PC-9 (cell line): ENCODE measurements at places on chromosomes 6 and 20. TPM values are rescaled to one million over a fixed set of nuclear protein-coding genes. Genes with fewer than 3 reads are reported as not detected.

DNA sequence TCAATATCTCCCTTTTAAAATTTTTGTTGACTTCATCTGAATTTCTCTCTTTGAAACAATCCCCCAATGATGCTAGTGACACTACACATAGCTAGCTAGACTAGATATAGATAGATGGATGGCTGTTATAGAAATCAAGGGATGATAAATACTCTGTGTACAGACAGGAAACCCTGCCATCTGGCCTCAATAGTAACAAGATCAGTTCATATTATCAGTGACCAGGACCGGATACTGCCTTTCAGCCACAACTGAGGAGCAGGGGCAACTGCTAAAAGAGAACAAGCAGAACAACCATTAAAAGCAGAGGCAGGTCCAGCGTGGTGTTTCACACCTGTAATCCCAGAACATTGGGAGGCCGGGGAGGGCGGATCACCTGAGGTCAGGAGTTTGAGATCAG, 118.3 kb upstream of the FAM184A start:
- DNase-seq = no peak

DNA sequence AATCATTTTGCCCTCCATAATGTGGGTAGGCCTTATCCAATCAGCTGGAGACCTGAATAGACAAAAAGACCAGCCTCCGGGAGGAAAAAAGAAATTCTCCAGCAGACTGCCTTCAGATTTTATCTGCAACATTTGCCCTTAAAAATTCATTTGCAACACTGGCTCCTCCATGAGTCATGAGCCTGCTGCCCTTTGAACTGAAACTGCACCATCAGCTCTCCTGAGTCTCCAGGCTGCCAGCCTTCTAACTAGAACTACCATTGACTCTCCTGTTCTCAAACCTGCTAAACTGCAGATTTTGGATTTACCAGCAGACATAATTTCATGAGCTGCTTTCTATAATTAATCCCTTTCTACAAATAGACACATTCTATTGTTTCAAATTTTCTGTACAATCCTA, 223.9 kb upstream of the THEMIS start:
- peak; percentile 3 for DNase-seq

GRCh38 chr6:44674226-44675155, 287.0 kb downstream of the CDC5L start:
- peak; percentile 66 for DNase-seq

Gene MDFI
- 19.4 and 22.6 TPM in 2 replicates for total RNA-seq

Gene SLC26A8
- not detected in 2 replicates for total RNA-seq

Gene ZNF133
- 16.3 and 22.8 TPM in 2 replicates for total RNA-seq

Gene RCAN2
- 0.44 and 0.68 TPM in 2 replicates for total RNA-seq
